HT1080 (cell line): ENCODE measurements at places on chromosomes 4 and X. TPM values are rescaled to one million over a fixed set of nuclear protein-coding genes. Genes with fewer than 3 reads are reported as not detected.

- DNase-seq: no peak
Observed at GRCh38 chr4:185019456-185020292, 1.4 kb downstream of the HELT start.

Gene P2RY8
- total RNA-seq: 1.1 and 1.3 TPM in 2 replicates

- DNase-seq: no peak
Observed at GRCh38 chr4:183364025-183364424, 41.8 kb upstream of the CLDN24 start.

GRCh38 chrX:154396973-154397887 lies 947 bp upstream of the RPL10 start:
- peak; percentile 75 for DNase-seq

Gene COL25A1
- total RNA-seq: 0.06 TPM in 1 of 2 replicates, not detected in the other

GRCh38 chr4:62415256-62415655 lies 1215.1 kb downstream of the ADGRL3 start:
- DNase-seq: no peak

- DNase-seq: no peak
Observed at GRCh38 chr4:10456260-10456594, 999 bp downstream of the ZNF518B start.

Gene PPP4R3C
- total RNA-seq: not detected in 2 replicates

DNA sequence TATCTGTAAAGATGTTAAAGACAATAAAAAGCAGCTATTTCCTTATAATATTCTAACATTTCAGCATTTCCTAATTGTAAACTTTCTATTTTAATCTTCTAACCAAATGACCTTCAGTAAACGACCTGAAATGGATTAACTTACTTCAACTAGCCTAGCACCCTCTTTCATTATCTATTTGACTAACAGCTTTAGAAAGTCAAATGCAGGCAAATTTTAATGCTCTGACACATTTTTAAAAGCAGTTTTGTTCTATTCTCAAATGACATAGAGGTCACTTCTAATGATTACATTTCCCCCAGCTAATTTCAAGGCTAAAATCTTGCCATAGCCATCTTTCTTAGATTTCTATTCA lies 41.9 kb downstream of the SLC7A11 start:
- no peak for DNase-seq

- peak; percentile 76 for DNase-seq
Observed at GRCh38 chr4:10879411-10880110, 195.0 kb upstream of the CLNK start.

DNA sequence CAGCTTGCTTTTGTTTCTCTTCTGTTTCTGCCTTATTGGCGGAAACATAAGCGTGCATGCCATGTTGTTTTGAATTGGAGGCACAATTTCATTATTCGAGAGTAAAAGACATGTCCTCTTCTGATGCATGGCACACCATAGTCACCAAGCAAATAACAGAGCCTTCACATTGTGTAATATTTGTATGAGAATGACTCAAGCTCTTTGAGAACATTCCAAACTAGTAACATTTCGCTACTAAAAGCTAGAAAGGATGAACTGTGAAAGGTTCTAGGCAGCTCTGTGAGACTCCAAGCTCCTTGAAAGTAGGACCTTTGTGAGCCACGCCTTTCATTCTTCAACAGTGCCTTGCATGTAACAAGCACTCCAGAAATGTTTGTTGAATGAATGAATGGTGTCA lies 9.2 kb upstream of the ANXA3 start:
- DNase-seq: peak; percentile 45

Gene ZNF81
- 5.6 and 7.7 TPM in 2 replicates for total RNA-seq

DNA sequence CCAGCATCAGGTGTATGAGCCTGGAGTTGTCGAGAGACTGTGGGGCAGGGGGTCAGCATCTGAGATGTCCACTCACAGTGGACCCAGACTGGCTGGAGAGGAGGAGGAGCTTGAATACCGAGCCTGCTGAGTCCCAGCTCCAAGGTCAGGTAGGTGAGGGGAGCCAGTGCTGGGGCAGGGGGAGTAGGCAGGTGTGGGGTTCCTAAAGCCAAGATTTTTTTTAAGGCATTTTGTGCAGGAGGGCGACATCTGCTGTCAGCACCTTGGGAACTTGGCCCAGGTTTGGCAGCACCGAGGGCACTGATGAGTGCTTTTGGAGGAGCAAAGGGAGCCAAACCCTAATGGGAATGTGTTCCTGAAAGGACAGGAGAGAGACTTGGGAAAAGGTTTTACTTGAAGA lies 64.2 kb upstream of the MSANTD1 start:
- DNase-seq: no peak

DNA sequence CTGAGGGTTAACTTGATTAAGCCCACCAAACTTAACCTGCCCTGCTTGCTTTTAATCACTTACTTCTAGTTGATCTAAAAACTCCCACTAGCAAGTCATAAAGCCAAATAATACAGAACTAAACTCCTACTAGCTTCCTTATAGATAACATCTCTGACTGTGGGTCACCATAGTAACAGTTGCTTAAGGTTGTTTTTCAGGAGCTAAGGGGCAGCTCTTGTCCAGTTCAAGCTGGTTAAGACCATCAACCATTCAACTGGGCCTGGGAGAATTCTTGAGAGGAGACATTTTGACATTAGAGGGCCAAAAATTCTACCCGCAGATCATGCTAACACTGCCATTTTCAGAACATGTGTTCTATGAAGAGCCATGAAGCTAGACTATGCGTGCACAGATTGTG lies 67.0 kb downstream of the UCHL1 start:
- DNase-seq: no peak

DNA sequence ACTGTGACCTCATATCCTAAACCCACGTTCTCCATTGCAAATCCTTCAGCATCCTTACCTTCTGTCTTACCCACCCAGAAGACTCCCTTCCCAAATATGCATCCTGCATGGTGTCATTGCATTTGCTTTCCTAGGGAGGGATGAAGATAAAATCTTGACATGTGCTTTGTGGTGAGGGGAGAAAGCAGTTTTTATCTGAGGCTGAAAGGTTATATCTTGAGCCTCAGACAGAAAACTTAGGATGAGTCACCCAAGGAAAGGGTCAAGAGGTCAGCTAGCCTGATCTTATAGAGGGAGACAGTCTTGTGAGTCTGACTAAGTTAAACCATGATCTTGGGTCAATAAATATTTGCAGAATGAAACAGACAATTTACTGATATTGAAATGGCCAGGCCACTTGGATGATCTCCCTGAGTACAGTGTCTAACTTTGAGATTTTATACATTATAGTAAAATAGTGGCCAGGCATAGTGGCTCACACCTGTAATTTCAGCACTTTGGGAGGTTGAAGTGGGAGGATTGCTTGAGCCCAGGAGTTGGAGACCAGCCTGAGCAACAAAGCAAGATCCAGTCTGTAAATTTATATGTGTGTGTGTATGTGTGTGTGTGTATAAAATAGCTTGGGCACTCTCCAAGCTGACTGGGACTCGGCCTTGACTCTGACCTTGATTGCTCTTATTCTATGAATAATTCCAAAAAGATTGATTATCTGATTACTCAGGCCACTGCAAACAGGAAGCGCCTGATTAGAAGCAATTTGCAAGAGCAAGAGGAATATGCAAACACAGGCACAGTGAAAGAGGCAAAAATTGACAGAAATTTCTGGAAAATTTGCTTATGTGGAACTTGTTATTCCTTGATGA lies 15.4 kb upstream of the FAM9C start:
- DNase-seq: peak; percentile 41

- DNase-seq: no peak
Observed at GRCh38 chr4:39062094-39062769, at the start of gene KLHL5. Gene KLHL5, plus strand, starts transcription at chr4:39062232. Its CDS starts 421 bp downstream, at chr4:39062653.

Gene BCORL1
- total RNA-seq: 1.2 and 1.6 TPM in 2 replicates

Gene GABRQ
- total RNA-seq: not detected in 2 replicates

DNA sequence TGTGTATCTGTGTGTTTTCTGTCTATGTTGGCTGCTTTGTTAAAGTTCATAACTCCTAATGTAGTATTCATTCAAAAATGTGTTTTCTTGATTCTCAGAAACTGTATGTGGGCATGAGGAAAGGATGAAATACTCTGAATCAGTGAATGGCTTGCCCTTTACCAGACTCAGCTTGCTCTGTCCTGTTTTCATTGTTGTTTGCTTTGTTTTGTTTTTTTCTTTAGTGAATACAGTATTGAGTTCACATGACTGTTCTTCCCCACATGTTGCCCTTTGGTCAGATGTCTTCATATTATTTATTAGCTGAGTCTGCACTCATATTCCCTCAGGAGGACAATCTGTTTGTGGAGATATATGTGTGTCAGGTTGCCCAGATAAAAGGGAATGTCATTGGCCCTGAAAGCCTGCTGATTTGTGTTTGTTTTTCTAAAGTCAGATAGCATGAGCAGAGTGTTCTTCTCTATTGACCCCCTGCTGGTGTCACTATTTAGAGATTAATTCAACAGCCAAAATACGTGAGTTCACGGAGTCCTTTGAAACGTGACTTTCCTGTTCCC lies 1184.4 kb downstream of the RPA4 start:
- DNase-seq: no peak

DNA sequence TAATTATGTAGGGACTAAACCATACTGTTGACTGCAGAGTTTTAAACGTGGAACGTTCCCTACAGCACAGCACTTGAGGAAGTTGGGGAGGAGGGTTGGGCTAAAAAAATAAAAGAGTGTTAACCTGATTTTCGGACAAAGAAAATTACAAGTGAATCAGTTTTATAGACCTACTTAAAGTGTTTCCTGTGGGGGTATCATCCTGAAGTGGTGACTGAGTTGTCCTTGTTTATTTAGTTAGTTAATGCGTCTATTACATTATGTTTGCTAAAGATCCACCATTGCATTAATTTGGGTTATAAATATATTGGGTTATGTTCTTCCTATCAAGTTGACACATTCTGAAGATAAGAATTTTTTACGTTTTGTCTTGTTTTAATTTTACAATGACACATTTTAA lies 14.7 kb downstream of the UNC5C start:
- no peak for DNase-seq

Gene CEP135
- total RNA-seq: 8.1 and 8.7 TPM in 2 replicates

Gene GYG2
- total RNA-seq: not detected in 2 replicates

- DNase-seq: peak; percentile 10
Observed at GRCh38 chr4:92163348-92163747, 140.4 kb upstream of the GRID2 start.

GRCh38 chr4:8293131-8293975 lies 23.8 kb downstream of the HTRA3 start:
- no peak for DNase-seq

Gene P2RY4
- not detected in 2 replicates for total RNA-seq

Gene PAGE1
- total RNA-seq: 12.3 and 18.1 TPM in 2 replicates

GRCh38 chr4:25424539-25425228 lies 47.6 kb downstream of the ANAPC4 start:
- no peak for DNase-seq

GRCh38 chrX:101482296-101482695 lies 3.0 kb upstream of the ARMCX4 start:
- no peak for DNase-seq

GRCh38 chr4:123867910-123868587 lies 471.5 kb downstream of the SPRY1 start:
- no peak for DNase-seq

DNA sequence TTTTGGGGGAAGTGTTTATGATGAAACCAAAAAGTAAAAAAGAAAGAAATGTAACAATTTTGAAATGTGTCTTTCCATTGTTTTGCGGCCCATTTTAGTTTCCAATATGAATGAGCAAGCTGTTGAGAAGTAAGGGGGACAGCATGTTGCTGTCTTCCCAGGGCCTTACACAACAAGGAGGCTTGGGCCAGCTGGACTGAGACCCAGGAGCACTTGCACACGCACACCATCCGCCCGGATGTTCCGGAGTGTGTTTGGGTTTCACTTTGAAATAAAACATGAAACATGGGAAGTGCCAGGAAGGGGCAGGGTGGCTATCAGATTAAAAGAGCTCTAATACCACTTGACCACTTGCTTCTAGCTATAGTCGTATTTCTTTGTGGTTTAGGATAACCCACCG lies 144.4 kb downstream of the NHS start:
- DNase-seq: no peak

Gene NAP1L3
- total RNA-seq: 8.0 and 8.9 TPM in 2 replicates

DNA sequence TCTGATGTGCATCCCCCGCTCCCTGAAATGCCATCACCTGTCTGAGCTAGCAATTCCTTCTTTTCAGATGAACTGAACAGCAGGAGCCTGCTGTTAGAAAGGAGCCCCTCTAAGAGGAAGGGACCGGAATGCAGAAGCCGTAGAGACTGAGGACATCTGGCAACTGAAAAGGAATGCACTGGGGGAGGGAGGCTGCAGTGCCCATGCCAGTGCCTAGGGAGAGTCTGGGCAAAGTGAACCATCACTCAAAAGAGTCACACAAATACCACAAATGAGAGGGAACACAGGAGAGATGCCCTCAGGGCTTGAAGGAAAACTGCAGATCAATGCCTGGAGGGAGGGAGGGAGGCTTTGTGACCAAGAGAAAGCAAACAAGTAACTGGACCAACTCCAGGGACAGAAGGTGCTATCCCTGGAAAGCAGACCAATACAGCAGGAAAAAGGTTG lies 93.9 kb upstream of the CBR4 start:
- DNase-seq: peak; percentile 8

DNA sequence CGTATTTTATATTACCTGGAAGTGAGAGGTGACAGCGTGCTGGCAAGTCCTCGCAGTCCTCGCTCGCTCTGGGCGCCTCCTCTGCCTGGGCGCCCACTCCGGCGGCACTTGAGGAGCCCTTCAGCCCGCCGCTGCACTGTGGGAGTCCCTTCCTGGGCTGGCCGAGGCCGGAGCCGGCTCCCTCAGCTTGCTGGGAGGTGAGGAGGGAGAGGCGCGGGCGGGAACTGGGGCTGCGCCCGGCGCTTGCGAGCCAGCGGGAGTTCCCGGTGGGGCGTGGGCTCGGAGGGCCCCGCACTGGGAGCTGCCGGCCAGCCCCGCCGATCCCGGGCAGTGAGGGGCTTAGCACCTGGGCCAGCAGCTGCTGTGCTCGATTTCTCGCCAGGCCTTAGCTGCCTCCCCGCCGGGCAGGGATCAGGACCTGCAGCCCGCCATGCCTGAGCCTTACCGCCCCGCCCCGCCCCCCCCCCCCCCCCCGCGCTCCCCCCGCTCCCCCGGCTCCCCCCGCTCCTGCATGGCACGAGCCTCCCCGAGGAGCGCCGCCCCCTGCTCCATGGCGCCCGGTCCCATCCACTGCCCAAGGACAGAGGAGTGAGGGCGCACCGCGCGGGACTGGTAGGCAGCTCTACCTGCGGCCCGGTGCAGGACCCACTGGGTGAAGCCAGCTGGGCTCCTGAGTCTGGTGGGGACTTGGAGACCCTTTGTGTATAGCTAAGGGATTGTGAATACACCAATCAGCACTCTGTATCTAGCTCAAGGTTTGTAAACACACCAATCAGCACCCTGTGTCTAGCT lies 298.9 kb upstream of the MAGEB16 start:
- DNase-seq: no peak

DNA sequence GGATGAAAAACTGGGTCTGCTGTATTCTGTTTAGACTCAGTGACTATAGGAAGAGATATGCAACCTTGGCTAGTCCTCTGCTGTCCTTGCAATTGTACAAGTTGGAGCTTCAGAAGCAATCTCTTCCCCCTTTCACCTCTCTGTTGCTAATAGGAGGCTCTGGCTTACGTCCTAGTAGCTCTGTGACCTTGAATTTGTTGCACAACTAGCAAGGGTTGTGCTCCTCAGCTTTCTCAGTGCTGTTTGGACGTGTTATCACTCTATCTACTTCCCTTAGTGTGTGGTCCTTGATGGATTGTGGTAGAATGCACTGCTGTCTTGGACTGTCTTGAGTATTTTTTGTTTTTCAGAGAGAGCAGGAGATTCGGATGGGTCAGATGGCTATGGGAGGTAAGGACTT lies 3.4 kb upstream of the ITGB1BP2 start:
- DNase-seq: no peak

Gene LARP7
- 31.7 and 37.9 TPM in 2 replicates for total RNA-seq

Gene FAM236C
- not detected in 2 replicates for total RNA-seq

Gene RASL11B
- total RNA-seq: not detected in 2 replicates
